ENCODE measurements at places on chromosomes 7 and 10.
A peak's percentile ranks its signal among the peaks of the same experiment; 100 is the strongest.

GRCh38 chr7:149468208-149468607 is 7.3 kb upstream of the ZNF777 start:
- peaks cover 4% of the 10 kb centered on the region for H3K27me3 ChIP-seq
- no peak for DNase-seq
- no peak overlapping the region for H3K27ac ChIP-seq
- H3K4me1 ChIP-seq = no peaks in the 10 kb centered on the region

GRCh38 chr7:45000093-45001032 is at the start of gene CCM2:
TSS of gene CCM2 (plus strand) at chr7:45000201. CDS start at chr7:45000334, 133 bp downstream.
- peaks cover 3% of the 10 kb centered on the region for H3K36me3 ChIP-seq
- H3K27me3 ChIP-seq = no peaks in the 10 kb centered on the region
- H3K4me1 ChIP-seq = no peaks in the 10 kb centered on the region
- no peak for DNase-seq
- H3K4me3 ChIP-seq = peak within 1 kb of the TSS; percentile 89

- no peaks in the 10 kb centered on the region for H3K36me3 ChIP-seq
- H3K4me3 ChIP-seq = no peak overlapping the region
- no peaks in the 10 kb centered on the region for H3K27me3 ChIP-seq
- peaks cover 4% of the 10 kb centered on the region for H3K4me1 ChIP-seq
These were observed 4.6 kb downstream of the CHST3 start for GRCh38 chr10:71968553-71969474.

DNA sequence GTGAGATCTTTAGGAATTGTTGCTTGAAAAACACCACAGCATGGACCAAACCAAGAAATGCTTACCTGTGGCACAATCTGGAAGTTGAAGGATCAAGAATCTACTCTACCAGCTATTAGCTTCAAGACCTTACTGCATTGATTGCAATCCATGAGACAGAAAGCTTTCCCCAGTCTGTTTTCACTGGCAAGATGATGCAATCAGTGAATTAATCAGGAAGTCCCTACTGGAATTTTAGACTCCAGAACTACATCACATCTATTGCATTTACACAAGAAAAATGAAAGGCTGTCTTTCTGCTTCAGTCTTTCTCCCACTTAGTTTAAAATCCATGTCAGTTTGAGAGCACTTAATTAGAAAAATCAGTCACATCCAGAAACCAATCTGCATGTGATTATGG is 191.7 kb downstream of the TFEC start:
- DNase-seq = no peak
- no peak overlapping the region for H3K27ac ChIP-seq
- H3K4me1 ChIP-seq = no peaks in the 10 kb centered on the region
- no peaks in the 10 kb centered on the region for H3K36me3 ChIP-seq

DNA sequence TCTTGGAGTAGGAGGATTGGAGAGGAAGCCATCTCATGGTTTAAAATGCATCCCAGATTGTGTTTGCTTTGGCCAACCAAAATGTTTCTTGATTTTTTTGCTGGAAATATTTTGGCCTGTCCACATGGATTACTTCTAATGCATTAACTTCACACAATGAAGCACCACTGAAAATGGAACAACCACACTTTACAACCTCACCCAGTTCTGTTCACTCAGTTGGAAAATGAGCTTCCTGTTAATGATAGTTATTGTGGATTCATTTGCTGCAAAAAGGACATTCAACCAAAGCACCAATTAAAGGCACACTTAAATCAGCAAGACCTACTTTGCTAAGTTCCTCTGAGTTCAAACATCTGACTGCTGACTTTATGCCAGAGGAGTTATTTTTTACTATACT is 11.3 kb upstream of the A1CF start:
- no peak for DNase-seq
- H3K36me3 ChIP-seq = no peaks in the 10 kb centered on the region
- no peaks in the 10 kb centered on the region for H3K4me1 ChIP-seq
- H3K4me3 ChIP-seq = no peak overlapping the region

DNA sequence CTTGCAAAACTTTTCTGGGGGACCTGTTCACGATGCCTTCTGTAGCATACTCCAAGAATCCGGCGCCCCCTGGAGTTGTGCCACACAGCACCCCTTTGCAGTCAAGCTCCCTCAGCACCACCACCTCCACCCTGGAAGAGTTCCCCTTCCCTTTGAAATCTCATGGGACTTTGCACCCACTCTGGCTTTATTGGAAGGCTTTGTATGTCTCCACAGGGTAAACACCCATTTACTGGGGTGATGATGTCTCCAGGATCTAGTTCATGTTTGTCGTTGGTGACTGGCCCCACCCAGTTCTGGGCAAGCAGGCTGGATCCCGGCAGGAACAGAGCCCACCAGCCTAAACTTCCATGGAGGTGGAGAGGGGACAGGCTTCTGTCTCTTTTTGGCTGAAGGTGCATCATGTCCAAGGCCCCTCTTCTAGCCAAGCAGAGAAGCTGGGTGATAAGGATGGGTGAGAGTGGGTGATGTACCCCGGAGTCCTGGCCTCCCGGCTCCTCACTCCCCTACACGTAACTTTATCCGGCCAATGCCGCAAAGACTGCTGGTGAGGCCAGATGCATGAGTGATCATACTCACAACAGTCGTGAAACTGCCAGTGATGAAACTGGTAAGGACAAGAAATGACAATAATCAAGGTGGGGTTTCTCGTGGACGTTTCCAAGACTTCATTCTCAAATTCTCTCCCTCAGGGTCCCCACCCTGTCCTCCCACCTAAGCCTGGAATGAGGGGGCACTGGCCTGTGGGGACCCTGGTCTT is 695 bp upstream of the CLDN4 start:
- no peak overlapping the region for H3K4me3 ChIP-seq
- H3K27ac ChIP-seq = no peak overlapping the region
- H3K27me3 ChIP-seq = no peaks in the 10 kb centered on the region
- H3K36me3 ChIP-seq = no peaks in the 10 kb centered on the region

DNA sequence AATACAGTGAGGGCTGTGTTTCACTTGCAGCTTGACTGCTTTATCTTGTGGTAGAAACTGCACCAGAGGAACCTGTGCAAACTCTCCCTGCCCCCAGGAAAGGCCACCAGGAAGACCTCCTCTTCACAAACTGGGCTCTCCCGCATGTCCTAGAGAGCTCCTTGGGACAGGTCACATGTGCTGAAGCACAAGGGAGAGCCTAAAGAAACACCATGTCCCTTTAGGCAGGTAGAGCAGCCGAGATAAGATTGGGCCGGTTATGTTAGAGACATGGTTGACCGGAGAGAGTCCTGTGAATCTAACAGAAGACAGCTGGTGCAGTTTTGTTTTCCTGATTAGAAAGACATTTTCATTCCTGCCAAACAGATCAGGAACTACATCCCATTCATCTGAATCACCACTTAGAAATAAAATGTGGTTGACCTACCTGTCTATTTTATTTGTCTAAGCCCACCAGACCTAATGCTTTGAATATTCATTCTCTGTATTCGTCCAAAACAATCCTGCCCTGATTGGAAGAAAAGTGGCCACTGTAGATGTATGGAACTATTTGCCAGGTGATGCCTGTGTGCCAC is 224.1 kb downstream of the GLI3 start:
- no peak overlapping the region for H3K27ac ChIP-seq
- no peak for DNase-seq
- no peak overlapping the region for H3K4me3 ChIP-seq
- H3K36me3 ChIP-seq = no peaks in the 10 kb centered on the region
- H3K4me1 ChIP-seq = no peaks in the 10 kb centered on the region

DNA sequence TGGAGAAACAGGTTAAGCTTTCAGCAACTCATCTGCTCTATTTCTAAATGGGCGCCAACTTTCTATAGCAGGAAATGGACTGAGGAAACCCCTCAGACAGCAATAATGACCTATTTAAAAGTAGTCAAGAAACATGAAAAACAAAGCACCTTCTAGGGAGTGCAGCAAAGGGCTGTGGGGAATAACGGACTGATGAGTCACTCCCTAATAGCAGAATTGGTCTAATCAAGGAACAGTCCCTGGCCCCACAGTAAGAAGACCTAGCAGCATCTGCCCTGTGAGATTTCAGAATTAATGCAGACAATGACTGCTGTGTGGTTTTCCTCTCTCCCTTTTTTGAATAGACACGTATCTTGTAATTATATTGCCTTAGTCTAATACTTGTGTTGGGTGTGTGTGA is 602.9 kb downstream of the IPMK start:
- H3K4me3 ChIP-seq = no peak overlapping the region
- no peak for DNase-seq
- no peaks in the 10 kb centered on the region for H3K27me3 ChIP-seq
- no peaks in the 10 kb centered on the region for H3K4me1 ChIP-seq
- H3K27ac ChIP-seq = no peak overlapping the region
- H3K36me3 ChIP-seq = no peaks in the 10 kb centered on the region

DNA sequence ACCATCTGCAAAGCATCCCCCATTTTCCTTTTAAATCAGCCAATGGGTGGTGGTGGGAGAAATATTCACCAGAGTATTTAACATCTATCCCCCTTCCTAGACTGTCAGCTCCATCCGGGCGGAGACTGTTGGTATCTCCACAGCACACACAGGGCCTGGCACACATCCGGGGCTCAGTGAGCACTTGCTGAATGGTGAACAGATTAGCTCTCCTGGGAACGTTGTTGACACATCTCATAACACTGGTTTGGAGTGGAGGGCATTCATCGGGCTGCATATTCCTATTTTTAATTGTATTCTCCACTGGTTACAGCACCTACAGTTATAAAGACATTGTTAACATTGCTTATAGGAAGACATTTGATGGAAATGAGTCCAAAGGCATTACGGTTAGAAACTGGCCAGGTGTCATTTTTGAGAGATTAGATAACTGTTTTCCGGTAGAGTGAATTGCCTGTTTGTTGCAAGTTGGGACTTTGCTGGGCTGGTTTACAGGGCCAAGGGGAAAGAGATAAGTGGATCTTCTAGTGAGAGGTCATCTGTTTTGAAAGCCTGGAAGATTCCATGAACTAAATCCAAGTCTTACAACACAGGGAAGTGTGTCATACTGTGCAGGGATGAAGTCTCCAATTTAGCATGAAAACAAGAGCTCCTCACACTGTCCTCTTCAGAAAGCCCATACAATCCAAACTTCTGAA is 101.8 kb downstream of the EGFR start:
- no peak overlapping the region for H3K4me3 ChIP-seq
- no peaks in the 10 kb centered on the region for H3K36me3 ChIP-seq
- H3K27me3 ChIP-seq = no peaks in the 10 kb centered on the region
- H3K27ac ChIP-seq = no peak overlapping the region
- no peaks in the 10 kb centered on the region for H3K4me1 ChIP-seq

DNA sequence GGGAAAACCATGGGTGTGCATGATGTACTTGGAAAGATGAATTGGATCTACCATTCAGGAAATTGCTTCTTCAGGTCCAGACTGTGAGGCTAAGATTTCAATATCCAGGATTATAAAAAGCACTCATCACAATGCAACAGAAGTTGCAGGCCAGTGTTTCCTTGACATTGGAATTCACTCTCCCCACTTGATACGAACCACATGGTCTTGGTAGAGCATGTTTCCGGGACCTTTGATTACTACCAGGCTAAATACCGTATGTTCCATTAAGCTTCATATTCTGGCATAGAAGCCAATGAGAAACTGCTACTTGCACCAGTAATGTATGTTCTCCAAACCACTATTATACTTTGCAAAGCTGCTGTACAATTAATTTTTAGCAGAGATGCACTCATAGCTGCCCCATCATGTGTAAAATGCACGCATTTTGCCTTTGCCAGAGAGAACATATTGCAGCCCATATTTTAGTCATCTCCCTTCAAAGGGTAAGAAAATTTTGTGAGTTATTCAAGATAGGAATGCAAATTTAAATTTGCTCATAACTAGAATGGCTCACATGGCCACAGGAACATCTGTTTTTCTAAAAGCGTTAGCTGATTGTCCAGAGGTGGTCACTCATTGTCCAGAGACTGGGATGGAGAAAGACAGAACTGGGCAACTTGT is 8.1 kb downstream of the FRMD4A start:
- H3K4me3 ChIP-seq = no peak overlapping the region
- no peaks in the 10 kb centered on the region for H3K4me1 ChIP-seq
- no peaks in the 10 kb centered on the region for H3K36me3 ChIP-seq
- H3K27me3 ChIP-seq = no peaks in the 10 kb centered on the region
- H3K27ac ChIP-seq = no peak overlapping the region
- DNase-seq = no peak

DNA sequence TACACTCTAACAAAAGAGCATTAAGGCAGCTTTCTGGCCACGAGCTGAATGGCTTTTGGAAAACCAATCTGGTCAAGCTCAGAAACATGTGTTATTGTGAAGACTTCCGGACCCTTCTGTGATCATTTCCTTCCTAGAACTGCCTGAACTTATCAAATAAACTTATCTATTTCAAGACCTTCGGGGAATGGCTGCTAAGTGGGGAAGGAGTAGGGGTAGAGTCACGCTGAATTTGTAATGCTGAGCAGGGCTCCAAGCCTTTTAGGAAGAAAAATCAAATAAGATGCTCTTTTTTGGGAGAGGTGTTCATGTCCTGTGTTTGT is 56.6 kb downstream of the PAPSS2 start:
- no peak overlapping the region for H3K27ac ChIP-seq
- no peaks in the 10 kb centered on the region for H3K4me1 ChIP-seq
- no peak overlapping the region for H3K4me3 ChIP-seq
- H3K36me3 ChIP-seq = peaks cover 36% of the 10 kb centered on the region
- no peak for DNase-seq

DNA sequence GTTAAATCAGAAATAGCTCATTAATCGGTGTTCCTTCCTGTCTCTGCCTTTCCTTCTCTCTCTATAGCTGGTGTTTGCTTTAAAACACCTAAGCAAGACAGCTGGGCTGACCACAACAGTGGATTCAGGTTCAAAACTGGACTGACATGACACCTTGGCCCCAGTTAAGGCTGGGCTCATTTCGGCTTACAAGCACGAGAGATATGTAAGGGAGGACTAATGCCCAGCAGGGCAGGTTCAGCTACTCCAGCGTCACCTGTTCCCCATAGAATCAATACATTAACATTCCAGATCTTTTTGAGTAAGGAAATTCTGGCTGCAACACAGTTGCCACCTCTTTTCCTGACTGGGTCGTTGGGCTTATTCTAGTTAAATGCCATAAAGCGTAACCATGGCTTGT is 323.0 kb upstream of the AOAH start:
- no peak for DNase-seq
- no peak overlapping the region for H3K4me3 ChIP-seq
- H3K27me3 ChIP-seq = no peaks in the 10 kb centered on the region

DNA sequence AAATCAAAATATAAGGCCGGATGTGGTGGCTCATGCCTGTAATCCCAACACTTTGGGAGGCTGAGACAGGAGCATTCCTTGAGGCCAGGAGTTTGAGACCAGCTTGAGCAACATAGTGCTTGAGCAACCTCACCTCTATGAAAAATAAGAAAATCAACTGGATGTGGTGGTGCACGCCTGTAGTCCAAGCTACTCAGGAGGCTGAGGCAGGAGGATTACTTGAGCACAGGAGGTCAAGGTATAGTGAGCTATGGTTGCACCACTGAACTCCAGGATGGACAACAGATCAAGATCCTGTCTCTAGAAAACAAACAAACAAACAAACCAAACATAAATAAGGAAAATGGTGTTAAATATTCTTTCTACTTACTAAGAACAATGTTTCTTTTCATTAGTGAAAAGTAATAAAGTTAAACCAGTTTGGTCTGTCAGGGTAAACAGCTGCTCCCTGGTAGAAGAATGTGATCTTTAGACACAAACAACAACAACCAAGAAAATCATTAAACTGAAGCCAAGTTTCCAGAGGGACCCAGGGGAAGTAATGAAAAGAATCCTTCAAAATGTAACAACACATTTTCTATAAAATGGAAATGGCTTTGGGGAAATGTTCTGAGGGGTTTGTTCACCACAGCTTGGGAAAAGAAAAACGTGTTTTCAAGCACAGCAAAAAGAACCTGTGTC is 17.5 kb upstream of the BAG3 start:
- H3K36me3 ChIP-seq = no peaks in the 10 kb centered on the region
- no peak overlapping the region for H3K4me3 ChIP-seq
- no peak overlapping the region for H3K27ac ChIP-seq
- no peak for DNase-seq
